ENCODE measurements at places on chromosomes 7 and 10.

DNA sequence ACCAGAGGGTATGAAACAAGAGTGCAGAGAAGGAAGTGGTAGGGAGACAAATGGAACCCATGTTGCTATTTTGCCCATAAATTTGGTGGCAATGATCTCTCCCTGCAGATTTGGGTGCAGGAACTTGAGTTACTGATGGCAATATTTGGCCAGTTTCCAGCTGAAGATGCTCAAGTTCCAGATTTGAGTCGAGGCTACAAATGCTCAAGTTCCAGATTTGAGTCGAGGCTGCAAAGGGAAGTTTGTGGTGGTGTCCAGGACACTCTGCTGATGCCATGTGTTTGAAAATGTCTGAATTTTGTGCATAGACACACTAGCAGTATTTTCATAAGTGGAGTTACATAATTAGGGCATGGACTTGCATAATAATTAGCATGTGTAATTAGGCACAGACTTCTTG, 40.8 kb downstream of the TBXAS1 start:
- DNase-seq = no peak

DNA sequence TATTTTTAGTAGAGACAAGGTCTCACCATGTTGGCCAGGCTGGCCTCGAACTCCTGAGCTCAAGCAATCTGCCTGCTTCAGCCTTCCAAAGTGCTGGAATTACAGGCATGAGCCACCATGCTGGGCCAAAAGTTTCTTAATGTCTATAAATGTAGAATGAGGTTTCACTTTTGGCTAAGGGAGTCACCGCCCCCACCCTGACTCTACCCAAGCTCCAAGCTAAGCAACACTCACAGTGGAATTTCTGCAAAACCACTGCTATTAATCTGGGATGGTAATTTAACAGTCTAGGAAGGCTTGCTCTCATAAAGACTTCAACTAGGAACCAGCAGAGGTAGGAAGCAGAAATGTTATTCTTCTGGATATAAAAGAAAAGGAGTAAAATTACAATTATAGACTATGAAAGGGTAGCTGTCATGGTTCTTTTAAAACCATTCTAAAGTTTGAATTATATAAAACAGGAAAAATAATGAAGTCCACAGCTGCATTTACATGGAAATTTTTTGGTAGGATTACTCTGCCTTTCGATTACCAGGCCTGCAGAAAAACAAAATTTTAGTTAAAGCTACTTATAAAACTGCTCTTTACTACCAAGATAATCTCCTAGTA, 211.6 kb downstream of the SFMBT2 start:
- DNase-seq = no peak

DNA sequence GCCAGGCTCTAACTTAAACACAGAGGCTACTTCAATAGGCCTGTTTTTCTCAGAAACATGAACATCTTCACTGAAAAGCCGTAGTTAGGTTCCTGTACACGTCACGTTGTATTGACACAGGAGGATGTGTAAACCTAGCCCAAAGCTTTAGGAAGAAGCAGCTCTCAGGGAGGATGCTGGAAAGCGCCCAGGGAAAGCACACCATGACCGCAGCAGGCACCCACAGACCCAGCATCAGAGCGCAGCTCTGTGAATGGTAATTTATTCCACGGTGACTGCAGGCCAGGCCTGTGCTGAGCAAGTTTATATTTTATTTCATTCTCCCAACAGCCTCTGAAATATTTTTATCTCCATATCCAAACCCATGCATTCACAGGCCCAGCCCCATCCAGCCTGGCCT, 51.1 kb downstream of the ASB13 start:
- DNase-seq = no peak

DNA sequence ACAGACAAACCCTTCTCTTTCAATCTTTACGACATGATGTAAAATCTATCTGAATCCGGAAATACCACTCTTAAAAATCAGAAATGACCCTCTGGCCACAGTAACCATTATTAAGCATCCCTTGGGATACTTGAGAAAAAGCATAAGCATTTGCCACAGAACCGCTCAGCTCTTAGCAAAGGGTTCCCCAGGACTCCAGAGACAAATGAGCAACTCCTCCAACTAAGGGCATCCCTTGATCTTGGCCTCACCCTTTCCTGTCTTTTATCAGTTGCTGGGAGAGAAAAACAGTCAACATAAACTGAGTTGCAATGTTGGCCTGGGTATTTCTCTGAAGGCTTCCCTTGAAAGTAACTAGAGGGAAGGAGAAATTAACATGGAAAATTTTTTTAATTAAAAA, 3.5 kb downstream of the PDLIM1 start:
- no peak for DNase-seq

GRCh38 chr7:87874066-87874465, 2.1 kb downstream of the SLC25A40 start:
- DNase-seq = no peak

DNA sequence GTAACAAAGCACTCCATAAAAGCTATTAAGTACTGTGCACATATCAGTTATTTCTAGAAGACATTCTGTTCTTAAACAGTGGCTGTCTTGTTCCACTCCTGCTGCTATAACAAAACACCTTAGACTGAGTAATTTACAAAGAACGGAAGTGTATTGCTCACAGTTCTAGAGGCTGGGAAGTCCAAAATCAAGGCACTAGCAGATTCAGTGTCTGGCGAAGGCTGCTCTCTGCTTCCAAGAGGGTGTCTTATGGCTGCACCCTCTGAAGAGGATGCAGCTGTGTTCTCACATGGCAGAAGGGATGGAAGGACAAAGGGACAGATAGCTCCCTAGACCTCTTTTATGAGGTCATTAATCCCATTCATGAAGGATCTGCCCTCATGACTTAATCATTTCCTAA, 424.2 kb upstream of the ZMIZ1 start:
- DNase-seq = no peak

DNA sequence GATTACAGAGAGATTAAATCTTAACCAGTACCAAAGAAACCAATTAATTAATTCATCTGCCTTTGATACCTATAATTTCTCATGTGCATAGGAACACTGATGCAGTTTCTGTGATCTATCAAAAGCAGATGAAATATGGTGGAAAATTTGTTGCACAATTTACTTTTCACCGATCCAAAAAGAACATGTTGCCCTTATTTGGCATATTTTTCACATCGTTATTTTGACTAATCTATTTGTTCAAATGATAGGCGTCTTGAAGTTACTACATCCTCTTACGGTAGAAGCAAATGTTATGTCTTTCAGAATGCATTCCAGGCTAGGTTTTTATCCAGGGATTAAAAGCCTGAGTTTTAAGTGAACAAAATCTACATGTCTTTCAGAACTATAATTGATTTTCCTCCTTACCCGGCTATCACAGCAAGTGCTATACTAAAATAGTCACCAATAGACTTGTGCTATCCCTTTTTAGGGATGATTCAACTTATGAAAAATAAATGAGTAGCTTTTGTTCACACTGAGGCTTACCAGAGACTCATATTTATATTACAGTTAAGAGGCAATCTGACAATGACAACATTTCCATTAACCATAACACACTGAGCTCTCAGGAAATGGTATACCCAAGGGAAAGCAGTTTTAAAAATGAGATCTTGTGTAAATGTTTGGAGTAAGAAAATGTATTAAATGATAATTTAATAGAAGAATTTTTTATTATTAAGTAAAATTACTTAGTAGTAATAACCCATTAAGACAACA, 16.8 kb upstream of the TES start:
- no peak for DNase-seq

DNA sequence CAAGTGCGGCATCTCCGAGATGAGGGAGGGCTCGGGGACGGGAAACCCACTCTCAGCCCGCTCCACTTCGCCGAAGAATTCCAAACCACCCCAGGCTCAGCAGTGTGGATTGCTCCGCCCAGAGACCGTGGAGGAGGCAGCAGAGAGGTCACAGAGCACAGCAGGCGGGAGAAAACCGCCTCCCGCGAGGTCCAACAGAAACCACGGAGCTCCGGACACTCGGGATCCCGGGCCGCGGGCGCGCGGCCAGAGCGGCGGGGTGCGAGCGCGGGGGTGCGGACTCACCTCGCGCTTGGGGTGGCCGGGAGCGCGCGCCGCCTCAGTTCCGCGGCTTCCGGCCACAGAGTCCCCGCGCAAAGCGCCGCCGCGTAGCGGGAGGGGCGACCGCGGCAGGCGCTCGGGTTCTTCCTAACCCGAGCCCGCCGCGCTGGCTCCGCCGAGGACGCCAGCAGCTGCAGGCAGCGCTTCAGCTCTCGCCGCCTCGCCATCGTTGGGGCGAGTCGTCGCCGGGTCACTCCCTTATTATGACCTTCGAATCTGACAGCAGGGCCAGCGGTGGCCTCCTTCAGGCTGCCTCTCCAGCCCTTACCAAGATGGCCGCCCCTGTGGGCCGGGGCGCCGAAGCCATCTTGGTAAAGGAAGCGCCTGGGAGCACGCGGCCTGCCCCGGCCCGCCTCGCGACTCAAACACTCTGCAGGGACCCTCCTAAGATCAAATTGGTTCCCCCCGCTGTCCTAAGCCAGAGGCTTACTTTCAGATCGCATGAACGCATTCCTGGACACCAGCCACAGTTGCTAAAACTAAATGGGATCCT, at the start of gene NAPEPLD:
TSS of gene NAPEPLD (minus strand) at position 106 of the 814 bp plus-strand sequence. CDS start 20,323 bp downstream, outside the sequence.
- DNase-seq = peak; percentile 52

DNA sequence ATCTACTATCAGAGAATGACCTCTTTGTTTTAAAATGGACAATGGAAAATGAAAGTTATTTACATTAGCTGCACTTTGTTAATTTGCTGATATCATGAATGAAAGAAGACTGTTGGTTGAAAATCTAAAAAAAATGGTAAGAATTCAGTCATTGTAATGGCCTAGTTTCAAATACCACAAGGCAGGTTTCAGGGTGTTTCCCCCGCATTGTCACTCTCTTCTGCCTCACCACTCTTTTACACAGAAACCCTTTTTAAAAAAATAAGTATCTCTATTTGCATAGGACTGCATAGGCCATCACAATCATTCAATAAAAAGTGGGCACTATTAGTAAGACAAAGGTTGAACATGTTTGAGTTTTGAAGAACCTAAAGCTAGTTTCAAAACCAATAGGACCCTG, 737.1 kb downstream of the INHBA start:
- DNase-seq = no peak
